ENCODE measurements at places on chromosomes 2 and 18.

DNA sequence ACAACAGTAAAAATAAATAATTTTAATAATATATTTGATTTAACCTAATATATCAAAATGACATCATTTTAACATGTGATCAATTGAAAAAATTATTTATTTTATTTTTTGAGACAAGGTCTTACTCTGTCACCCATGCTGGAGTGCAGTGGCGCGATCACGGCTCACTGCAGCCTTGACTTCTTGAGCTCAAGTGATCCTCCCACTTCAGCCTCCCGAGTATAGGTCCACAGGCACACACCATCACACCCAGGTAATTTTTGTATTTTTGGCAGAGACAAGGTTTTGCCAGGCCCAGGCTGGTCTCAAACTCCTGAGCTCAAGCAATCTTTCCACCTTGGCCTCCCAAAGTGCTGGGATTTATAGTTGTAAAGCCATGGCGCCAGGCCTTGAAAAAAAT is 126.7 kb upstream of the COPS8 start:
- no peak for DNase-seq

GRCh38 chr18:60259052-60259681 is 113.4 kb downstream of the MC4R start:
- peak; percentile 31 for DNase-seq

DNA sequence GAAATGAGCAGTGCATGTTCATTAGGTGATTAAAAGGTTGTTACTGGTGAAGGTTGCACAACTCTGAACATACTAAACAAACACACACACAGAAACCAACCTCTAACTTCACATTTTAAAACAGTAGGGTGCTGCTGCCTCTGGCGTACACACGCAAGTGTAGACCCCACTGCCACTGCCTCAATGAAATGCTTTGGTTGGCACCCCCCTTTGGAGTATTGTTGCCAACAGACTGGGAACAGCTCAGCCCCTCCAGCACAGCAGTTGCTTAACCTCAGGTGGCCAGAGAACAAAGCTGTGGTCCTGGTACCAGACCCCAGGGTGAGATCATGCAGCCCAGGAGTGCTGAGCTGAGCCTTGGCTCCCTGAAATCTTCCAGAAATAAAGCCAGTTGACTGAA is 138.6 kb downstream of the TMEM18 start:
- DNase-seq, result no peak

- DNase-seq, result no peak
These were observed 211.7 kb downstream of the NDUFA10 start for GRCh38 chr2:239813261-239814115.

- no peak for DNase-seq
These were observed 180.6 kb downstream of the MTX2 start for GRCh38 chr2:176449852-176450251.

DNA sequence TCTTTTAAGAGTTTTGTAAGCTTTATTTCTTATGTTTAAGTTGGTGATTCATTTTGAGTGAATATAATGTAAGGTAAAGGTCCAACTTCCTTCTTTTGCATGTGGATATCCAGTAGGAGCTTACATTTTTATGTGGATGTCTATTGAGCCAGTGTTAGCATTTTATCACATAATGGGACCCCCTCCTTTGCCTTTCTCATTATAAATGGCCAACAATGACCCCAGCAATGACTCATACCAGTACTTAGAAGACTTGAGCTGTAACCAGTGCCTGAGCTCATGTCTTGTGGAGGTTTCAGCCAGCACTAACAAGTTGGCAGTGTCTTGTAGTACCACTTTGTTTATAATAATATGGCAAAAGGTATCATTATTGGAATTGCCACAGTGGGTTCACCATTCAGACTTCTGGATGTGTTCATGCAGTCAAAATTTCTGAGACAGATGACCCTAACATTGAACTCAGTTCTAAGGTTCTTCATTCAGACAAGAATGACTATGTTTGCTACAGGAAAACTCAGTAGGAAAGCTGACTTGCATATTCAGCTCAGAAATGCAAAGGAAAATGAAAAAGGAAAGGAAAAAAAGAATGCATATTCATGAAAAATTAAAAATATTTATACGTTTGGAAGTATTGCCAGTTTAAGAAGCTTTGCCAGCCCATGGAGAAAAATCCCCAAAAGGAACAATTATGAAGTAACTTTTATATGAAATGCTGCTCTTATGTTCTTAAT is 41.0 kb downstream of the CDKL4 start:
- no peak for DNase-seq

GRCh38 chr2:222693837-222694236 is 22.4 kb downstream of the MOGAT1 start:
- DNase-seq, result no peak

GRCh38 chr2:29014811-29015421 is 33.8 kb downstream of the TOGARAM2 start:
- peak; percentile 59 for DNase-seq

DNA sequence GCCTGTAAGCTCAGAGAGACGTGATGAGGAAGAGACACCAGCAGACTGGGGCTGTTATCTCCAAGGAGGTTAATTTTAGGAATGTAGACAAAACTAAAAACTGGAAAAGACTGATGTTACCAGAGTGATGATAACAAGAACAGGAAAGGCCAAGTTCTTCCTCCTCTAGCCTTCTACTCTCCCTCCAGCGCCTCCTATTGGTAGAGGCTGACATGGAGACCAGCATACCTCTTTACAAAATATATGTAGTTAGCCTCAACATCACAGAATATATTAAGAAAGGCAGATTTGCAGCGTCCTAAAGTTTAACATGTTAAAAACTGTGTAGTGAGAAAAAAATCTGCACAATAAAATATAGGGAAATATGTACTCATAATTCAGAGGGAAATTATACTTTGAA is 66.0 kb downstream of the TCF4 start:
- no peak for DNase-seq

- DNase-seq, result no peak
These were observed 15.7 kb downstream of the ZFP36L2 start for GRCh38 chr2:43210467-43211303.

DNA sequence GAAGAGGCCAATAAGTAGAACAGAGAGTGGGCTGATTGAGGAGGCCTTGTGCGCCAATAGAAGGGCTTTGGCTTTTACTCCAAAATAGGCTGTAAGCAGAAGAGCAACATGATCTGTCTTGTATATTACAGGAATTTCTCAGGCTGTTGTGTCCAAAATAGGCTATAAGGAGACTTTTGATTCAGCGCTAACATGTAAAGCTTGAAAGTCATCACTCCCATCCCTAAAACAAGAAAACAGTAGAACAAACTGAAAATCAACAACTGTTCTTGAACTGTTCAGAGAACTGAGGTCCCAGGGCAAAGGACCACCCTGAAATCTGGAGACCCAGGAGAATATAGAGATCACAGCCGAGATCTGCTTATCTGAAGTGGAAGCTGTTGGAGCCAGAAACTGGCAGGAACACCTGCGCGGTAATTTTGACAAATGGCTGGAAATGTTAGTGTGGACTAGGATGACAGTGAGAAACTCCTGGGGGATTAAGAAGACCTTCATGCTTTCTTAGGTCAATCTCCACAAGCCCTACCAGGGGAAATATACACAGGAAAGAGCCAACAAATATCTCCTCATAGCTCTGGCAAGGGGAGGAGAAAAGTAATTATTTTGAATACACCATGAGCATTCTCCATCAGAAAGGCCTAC is 258.6 kb downstream of the RBM43 start:
- DNase-seq, result no peak

DNA sequence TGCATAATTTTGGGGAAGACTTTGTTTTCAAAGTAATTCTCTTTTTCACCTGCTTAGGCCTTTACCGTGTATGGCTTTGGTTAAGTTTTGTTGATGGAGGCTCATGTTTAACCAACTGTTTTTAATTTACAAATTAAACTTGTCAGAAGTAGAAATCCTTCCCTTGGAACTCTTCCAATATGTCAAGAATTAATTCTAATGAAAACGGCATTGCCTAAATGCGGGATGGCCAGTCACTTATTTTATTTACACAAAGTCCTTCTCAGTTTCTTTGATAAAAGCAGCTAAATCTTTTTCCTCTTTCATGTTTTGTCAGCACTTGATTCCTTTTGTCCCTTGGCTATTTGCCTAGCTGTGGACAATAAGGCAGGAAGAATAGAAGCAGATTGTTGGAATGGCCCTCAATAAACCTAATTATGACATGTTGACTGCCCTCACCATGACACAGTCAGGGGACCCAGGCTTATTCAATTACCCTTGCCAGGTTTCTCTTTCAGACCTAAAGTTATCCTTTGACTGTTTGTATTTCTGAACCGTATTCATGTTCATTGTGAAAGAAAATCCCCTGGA is 26.3 kb downstream of the PAX3 start:
- no peak for DNase-seq

DNA sequence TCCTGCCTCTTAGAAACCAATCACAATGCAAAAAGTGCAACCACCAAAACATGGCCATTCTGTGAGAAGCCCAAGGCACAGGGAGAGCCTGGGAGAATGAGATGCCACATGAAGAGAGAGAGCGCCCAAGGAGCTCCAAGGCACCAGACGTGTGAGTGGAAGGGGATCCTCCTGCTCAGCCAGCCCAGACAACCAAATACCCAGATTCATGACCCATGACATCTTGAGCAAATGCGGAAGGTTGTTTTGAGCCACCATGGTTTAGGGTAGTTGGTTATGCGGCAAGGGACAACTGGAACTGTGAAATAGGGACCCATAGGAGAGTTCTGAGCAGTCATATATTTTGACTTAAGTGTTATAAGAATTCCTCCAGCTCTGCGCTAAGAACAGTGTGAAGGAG is 7.0 kb downstream of the AFF3 start:
- no peak for DNase-seq

- DNase-seq, result no peak
These were observed 35.8 kb upstream of the ARHGAP25 start for GRCh38 chr2:68698567-68699377.

- DNase-seq, result no peak
These were observed 1.3 kb upstream of the ZNF516 start for GRCh38 chr18:76496194-76496890.

- DNase-seq, result no peak
These were observed 359.2 kb downstream of the TGIF1 start for GRCh38 chr18:3808985-3809780.
